Breast epithelium (tissue), 4 donors: ENCODE measurements at places on chromosomes 3 and 15. TPM values are rescaled to one million over a fixed set of nuclear protein-coding genes. Genes with fewer than 3 reads are reported as not detected.

GRCh38 chr3:122299872-122300460 lies 25.1 kb upstream of the CSTA start:
- DNase-seq: no peak

DNA sequence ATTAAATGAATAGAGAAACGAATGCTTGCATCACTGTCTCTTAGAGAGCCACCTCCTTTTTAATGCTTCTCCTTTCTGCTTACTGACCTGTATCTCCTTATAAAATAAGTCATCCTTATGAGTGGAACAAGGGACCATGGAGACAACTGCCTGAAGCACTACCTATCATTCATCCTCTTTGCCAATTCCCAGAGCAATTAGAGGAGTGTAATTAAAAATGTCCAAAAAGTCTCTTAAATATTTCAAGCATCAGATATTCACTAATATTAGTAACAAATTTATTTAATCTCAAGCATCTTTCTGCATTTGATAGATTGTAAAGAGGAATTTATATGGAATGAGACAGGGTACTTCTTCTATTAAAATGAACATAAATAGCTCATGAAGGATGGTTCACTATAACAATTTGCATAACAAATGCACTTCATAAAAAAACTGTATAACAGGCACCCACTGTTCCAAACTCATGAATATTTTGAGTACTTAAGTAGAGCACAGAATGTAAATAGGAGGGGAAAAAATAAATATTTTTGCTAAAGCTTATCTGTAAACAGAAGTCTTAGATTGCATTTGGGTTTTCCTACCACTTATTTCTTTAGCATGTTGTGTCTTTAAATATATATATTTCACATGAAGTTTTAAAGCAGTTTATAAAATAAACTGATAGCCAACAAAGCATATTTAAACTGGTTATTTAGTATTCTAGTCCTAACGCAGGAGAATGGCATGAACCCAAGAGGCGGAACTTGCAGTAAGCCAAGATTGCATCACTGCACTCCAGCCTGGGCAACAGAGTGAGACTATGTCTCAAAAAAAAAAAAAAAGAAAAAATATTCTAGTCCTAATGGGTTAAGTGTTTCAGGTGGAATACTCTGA lies 269.3 kb downstream of the TBL1XR1 start:
- no peak for DNase-seq

GRCh38 chr15:33182926-33183325 lies 11.6 kb downstream of the FMN1 start:
- DNase-seq: no peak

The TEX55 gene
- not detected for total RNA-seq

- DNase-seq: no peak
These were observed 268.8 kb downstream of the CNTN3 start for GRCh38 chr3:74345701-74346100.

GRCh38 chr15:48392356-48392755 lies 61.1 kb downstream of the DUT start:
- peak; percentile 44 for DNase-seq

DNA sequence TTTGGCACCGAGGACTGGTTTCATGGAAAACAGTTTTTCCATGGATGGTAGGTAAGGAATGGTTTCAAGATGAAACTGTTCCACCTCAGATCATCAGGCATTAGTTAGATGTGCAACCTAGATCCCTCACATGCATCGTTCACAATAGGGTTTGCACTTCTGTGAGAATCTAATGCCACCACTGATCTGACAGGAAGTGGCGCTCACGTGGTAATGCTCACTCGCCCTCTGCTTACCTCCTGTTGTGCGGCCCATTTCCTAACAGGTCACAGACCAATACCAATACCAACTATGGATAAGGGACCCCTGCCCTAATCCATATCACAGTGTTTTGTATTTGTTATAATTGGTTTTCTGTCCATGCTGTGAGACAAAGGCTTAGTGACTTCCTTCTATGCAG lies 58.9 kb downstream of the SLMAP start:
- no peak for DNase-seq

DNA sequence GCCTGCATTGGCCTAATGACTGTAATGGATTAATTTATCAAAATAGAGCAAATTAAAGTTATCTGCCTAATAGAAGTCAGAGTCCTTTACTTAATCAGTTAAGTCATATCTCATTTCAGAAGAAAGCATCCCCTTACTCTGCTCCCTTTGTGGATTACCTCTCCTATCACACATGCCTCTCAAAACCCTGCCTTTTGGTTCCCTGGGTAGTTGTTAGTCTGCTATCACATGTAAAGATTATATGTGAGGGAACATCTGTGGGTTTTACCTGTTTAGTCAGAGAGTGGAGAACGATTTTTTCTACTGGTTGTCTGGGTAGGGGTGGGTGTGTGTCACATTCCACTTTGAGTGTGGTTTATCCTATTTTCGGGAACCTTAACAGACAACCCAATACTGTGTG lies 16.4 kb downstream of the UBE2E2 start:
- no peak for DNase-seq

DNA sequence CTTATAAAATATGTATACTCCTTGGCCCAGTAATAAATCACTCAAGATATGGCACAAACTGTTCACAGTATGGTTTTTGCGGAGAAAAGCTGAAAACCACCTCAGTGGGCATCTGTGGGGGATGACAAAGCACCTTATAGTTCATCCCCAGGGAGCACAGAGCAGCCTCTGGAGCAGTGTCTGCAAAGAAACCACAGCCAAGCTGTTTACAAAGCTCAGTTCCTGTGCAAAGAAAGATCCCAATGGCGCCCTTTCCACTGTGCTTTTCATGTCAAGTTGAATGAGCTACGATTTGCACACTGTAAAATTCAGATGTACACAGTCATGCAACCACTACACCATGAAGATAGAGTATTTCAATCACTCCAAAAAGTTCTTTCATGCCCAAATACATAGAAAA lies 2.5 kb upstream of the EFCC1 start:
- DNase-seq: no peak

GRCh38 chr3:188217011-188217463 lies 63.1 kb downstream of the LPP start:
- no peak for DNase-seq

GRCh38 chr3:87006844-87007439 lies 16.0 kb upstream of the VGLL3 start:
- no peak for DNase-seq

DNA sequence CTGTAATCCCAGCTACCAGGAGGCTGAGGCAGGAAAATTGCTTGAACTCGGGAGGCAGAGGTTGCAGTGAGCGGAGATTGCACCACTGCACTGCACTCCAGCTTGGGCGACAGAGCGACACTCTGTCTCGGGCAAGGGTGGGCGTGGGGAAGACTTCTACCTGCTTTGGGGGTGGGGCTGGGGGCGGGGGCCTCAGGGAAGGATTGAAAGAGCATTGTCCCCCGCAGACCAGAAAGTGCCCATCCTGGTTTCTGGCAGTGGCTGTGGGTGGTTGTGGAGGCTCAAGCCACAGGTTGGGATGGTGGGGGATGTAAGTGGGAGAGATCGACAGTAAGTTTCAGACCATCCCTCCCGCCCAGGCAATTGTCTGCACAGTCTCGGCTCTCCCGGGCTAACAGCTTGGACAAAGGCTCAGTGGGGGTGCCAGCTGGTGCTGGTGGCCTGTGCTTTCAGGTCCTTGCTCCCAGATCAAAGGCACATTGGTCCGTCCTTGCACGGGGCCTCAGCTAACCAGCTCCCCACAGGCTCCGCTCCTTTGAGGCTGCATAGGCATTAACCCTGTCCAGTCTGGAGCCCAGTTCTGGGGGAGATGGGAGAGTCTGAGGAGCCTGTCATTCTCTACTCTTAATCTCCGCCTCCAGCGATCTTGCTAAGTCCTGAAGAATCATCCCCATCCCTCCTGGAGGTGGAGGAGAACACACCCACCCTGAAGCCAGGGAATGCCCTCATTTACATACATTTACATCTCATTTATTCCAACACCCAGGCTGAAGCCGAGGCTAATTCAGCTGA lies 8.6 kb downstream of the SCN5A start:
- DNase-seq: peak; percentile 27

The KNL1 gene
- 1.8 TPM for total RNA-seq

- no peak for DNase-seq
These were observed 88.7 kb downstream of the PLXNA1 start for GRCh38 chr3:127071597-127072001.

- no peak for DNase-seq
These were observed 7.3 kb upstream of the CD96 start for GRCh38 chr3:111534701-111535100.

GRCh38 chr15:36599620-36600433 lies 20.4 kb downstream of the CDIN1 start:
- no peak for DNase-seq

DNA sequence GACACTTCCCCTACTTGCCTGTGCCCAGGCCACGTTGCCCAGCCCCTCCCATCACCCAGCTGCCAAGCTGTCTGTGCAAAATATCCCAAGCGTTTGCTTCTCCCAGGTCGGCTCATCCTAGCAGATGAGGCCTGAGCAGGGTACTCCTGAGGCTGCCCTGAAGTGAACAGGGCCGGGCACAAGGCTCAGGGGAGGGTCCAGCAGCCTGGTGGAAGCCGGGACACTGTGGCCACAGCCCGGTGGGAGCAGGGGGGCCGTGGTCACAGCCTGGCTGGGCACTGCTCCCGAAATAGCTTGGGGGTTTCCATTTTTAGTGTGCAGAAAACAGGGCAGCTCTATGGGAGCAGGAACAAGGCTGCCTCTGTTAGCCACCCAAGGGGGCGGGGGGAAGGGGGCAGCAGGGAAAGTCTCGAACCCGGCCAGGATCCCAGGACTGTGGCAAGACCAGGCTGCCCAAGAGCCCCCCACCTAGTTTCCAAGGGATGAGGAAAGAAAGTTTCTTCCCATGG lies 3.4 kb downstream of the PLXNB1 start:
- DNase-seq: no peak
